ENCODE measurements at places on chromosomes 13 and 19.

GRCh38 chr19:10762656-10763055, 44.8 kb downstream of the DNM2 start:
- DNase-seq = peak; percentile 68

DNA sequence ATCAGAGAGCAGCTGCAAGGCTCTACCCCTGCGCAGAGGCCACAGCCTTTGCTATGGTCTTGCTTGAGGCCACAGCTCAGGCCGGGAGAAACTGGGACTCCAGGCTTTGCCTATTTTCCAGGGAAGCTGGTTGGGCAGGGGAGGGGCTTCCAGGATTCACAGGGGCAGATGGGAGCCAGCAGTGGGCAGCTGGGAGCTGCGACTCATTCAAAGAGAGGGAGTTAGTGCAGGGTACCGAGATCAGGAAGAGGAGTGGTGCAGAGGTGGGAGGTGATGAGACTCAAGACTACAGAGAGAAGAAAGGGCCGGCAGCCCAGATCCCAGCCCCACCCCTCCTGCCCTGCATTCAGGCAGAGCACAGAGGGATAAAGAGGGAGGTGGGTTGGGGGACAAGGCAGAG, 12.1 kb downstream of the ADGRE5 start:
- no peak for DNase-seq

- DNase-seq = no peak
Observed at GRCh38 chr19:55241143-55241934, 12.8 kb upstream of the TMEM86B start.

DNA sequence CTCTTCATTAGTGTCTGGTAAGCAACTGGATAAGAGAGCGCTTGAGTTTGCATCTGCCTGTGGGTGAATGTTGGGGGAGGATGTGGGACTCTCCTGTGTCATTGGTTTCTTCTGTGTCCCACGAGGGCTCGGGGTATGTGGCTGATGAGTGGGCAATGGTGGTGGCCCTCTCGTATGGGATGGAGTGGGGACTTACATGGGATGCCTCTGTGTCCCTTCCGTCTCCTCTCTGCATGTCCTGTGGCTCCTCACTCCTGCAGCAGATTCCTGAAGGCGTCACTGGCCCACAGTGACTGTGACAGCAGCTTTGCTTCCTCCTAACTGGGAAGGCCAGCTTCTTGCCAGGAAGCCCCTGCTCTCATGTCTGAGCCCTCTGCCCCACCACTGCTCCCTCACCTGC, 2.6 kb upstream of the LRP3 start:
- DNase-seq = no peak

- no peak for DNase-seq
Observed at GRCh38 chr13:32504263-32504662, 34.3 kb downstream of the N4BP2L2 start.

DNA sequence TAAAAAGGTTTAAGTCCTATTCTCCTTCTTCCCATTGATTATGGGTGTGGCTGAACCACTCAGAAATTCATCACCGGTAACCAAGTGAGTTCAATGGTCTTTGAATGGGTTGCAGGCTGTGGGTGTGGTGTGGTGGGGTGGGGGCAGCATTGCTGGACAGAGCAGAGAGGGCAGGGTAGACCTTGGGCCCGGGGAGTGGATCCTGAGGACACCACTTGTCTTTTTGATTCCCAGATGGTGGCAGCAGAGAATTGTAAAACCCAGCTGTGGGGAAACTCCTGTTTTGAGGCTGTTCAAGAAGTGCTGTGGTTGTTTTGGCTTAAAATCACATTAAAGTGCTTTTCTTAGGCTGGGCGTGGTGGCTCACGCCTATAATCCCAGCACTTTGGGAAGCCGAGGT, 45.8 kb upstream of the RGCC start:
- DNase-seq = peak; percentile 53

- DNase-seq = no peak
Observed at GRCh38 chr13:98978280-98978679, 416 bp upstream of the DOCK9 start.

- DNase-seq = peak; percentile 48
Observed at GRCh38 chr13:25882466-25883357, 169.1 kb downstream of the SHISA2 start.

DNA sequence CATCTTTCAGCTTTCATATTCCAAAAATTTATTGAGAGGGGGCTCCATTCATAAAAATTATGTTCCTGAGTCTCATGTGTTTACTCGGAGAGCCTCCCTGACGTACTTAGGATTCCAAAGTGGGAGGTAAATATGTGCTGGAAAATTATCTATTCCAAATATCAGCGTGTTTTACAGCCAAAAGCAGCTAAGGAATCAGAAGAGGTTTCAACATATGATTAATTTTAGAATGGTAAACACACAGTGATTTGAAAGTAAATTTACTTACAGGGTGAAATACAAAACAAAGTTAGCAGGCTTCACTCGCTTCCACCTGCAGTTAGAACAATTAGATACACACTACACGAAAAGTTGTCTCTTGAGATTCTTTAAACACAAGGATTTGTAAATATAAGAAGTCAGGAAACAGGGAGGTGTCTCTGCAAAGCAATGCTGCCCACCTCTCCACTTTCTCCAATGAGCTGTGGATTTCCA, 313.8 kb upstream of the NBEA start:
- DNase-seq = no peak

DNA sequence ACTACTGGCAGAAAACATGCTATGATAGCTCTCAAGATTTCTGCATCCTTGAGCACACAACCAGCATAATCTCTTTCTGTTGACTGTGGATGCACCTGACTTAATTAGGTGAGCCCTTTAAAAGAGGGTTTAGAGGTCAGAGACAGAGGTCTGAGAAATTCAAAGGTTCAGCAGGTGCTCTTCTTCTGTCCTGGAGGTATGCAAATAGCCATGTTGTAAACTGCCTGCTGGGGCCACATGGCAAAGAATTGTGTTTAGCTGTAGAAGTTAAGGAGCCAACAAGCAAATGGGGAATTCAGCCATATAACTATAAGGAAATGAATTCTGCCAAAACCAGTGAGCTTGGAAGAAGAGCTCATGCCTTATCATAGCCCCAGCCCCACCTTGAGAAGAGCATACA, 11.6 kb upstream of the DCLK1 start:
- no peak for DNase-seq

- DNase-seq = peak; percentile 7
Observed at GRCh38 chr13:76016799-76017400, 380.8 kb downstream of the LMO7 start.

- DNase-seq = no peak
Observed at GRCh38 chr19:11169896-11170678, 14.5 kb upstream of the SPC24 start.

DNA sequence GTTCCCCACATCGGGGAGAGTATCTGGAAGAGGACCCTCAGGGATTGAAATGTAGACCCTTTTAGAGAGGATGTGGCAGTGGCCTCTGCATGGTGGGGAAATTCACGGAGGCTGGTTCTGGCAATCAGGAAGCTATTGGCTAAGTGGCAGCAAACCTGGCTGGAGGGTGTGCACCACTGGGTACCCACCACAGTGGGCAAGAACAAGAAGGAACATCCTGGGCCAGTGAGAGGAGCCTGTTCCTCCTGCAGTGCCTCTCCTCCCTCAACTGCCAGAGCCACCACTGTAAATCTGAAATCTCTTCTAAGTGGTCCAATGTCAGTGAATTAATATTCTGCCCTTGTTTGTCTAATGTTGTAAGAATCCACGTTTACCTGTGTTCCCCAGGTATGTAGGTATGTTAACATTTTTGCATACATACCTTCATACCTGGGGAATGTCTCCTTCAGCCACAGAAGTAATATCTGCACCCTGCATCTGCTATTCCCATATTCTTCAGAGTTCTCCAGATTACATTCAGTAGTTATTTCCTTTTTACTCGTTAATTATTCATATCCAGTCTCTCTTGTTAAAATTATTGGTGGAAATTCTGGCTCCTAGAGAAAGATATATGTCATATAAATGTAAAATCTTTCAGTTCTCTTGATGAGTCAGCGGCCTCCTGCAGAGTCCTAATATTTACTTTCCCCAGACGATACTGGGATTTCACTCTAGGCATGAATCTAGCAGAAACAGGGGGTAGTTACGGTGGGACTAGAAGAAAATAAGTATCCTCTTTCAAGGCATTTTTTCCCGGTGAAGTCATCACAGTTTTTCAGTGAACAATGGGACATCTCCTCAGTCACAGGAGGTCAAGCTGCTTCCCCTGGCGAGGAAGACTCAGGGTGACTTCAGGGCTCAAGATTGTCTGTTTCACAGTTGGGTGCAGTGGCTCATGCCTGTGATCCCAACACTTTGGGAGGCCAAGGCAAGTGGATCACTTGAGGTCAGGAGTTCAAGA, 148.3 kb downstream of the MYO16 start:
- no peak for DNase-seq

DNA sequence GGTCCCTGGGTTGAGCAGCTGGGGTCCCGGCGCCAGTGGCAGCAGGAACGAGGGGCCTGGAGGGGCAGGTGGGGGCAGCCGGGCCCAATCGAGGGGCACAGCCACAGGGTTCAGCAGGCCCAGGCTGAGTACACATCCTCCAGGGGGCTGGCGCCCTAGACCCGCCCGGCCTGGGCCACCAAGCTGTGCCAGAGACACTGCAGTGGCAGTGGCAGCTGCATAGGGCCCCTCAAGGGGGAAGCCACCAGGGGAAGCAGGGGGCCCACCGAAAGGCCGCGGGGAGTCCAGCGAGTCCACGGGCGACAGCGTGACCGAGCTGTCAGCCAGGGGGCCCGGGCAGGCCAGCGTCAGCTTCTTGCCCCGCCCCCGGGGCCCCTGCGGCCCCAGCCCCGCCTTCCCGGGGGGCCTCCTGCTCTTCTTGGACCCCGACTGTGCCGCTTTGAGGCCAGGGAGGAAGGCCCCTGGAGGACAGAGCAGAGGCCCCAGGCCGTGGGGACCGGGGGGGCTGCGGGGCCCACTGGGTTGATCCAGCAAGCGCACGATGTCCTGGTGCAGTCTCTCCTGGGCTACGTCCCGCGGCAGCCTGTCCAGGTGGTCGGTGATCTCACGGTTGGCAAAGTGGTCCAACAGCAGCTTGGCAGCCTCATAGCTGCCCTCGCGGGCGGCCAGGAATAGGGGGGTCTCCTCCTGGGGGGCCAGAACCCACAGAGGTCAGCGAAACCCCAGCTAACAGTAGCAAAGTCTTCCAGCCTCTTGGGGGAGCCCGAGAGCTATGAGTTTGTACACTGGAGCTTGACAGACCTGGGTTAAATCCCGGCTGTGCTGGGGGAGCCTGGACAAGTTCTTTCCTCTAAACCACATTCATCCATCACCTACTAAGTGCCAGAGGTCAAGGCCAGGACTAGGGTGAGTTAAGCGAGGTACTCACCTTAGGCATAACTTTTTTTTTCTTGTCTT, 39.5 kb downstream of the NOTCH3 start:
- DNase-seq = no peak

GRCh38 chr13:31038834-31039552, 106.5 kb downstream of the TEX26 start:
- DNase-seq = peak; percentile 7
